ENCODE measurements at places on chromosomes 7 and 10. TPM values are rescaled to one million over a fixed set of nuclear protein-coding genes. Genes with fewer than 3 reads are reported as not detected.

GRCh38 chr10:3081383-3081981 lies 14.1 kb downstream of the PFKP start:
- no peak for DNase-seq

- no peak for DNase-seq
These were observed 253.7 kb downstream of the DNAJB6 start for GRCh38 chr7:157590526-157590925.

DNA sequence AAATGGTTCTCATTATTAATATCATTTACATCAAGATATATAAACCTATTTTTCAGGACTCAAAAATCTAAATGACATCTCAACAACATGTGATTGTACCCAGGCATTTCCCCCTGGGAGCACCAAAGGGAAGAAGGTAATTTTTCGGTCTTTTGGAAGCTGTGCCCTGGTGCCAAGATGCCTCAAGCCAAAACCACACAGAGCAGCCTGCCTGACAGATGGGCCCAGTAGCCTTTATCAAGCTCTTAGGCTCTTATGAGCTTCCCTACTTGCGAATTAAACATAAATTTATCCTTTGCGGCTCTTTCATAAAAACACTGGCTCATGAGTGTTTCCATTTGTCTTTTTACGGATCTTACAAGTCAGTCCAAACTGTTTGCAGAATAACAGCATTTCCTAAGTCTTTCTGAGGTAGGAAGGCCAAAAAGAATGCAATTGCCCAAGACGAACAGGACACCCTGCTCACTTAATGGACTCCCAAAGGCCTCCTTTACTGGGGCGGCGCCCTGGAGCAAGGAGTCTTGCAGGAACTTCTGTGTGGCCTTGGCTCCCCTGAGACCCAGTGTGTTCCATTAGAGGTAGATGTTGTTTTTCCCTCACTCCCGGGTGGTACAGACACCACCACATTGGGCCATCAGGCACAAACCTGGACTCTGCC lies 4.1 kb upstream of the RASSF4 start:
- DNase-seq = no peak

DNA sequence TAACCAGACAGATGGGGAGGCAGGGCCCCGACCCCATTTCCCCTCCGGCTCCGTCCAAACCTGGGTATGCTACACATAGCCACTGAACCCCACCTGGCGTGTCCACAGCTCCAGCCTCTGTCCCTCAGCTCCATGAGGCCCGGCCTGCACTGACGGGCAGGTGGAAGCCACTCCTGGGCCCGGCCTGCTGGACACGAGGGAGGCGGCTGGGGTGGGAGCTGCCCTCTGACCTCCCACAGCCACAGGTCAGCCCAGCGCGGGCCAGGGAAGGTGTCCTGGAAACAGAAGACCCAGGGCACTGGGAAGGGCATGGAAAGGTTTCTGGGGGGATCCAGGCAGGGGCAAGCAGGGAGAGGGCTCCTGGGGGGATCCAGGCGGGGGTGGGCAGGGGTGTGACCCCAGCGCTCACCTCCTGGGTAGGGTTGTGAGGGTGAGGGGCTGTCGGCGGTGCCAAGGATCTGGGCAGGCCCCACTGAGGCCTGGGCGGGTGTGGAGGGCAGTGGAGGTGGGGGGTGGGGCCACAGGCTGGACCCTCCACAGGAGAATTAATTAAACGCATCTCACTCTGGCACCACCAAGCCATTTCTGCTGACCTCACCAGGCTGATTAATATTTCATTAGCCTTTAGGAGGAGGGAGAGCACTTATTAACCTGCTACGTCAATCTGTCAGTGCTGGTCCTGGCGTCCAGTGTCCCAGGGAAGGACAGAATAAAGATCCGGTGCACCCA lies 108.9 kb downstream of the UNCX start:
- no peak for DNase-seq

- DNase-seq = peak; percentile 67
These were observed 91.5 kb upstream of the PDE1C start for GRCh38 chr7:32161708-32162107.

DNA sequence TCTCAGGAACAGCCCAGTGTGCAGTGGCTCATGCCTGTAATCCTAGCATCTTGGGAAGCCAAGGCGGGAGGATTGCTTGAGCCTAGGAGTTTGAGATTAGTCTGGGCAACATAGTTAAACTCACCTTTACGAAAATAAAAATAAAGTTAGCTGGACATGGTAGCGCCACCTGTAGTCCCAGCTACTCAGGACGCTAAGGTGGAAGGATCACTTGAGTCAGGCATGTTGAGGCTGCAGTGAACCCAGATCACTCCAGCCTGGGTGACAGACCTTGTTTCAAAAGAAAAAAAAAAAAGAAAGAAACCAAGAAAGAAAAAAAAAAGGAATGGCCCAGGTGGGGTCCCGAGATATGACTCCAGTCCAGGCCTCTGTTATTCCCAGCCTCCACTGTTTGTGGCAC lies 96.6 kb downstream of the SLC25A13 start:
- no peak for DNase-seq

GRCh38 chr7:22665923-22666322 lies 61.1 kb upstream of the IL6 start:
- peak; percentile 56 for DNase-seq

- DNase-seq = peak; percentile 81
These were observed 538.5 kb downstream of the SUGCT start for GRCh38 chr7:40673285-40673684.

- no peak for DNase-seq
These were observed 93.0 kb upstream of the ZNF800 start for GRCh38 chr7:127485482-127485881.

GRCh38 chr7:36287371-36288241 lies 102.1 kb upstream of the ANLN start:
- no peak for DNase-seq

DNA sequence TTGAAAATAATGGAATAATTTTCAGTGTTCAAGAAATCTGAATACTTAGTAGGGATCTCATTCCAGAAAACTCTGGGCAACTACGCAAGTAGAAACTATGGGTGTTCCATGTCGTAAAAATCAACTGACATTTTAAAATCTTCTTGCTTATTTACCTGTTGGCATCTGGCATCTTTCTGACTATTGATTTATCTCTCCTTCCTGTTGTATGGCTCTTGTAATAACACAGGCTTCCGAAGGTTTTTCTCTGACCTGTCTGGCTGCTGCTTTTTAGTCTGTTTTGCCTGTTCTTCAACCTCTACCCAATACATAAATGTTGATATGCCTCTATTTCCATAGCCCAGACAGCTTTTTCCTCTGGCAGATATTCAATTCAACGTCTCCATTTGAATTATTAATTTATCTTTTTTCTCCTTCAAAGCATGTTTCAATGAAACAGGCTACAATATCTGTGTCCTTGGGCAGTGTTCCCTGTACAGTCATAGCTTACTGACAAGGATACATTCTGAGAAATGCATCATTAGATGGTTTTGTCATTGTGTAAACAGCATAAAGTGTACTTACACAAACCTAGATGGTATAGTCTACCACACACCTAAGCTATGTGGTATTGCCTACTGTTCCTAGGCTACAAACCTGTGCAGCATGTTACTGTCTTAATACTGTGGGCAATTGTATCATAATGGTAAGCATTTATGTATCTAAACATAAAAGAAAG lies 105.9 kb upstream of the ETV1 start:
- no peak for DNase-seq

DNA sequence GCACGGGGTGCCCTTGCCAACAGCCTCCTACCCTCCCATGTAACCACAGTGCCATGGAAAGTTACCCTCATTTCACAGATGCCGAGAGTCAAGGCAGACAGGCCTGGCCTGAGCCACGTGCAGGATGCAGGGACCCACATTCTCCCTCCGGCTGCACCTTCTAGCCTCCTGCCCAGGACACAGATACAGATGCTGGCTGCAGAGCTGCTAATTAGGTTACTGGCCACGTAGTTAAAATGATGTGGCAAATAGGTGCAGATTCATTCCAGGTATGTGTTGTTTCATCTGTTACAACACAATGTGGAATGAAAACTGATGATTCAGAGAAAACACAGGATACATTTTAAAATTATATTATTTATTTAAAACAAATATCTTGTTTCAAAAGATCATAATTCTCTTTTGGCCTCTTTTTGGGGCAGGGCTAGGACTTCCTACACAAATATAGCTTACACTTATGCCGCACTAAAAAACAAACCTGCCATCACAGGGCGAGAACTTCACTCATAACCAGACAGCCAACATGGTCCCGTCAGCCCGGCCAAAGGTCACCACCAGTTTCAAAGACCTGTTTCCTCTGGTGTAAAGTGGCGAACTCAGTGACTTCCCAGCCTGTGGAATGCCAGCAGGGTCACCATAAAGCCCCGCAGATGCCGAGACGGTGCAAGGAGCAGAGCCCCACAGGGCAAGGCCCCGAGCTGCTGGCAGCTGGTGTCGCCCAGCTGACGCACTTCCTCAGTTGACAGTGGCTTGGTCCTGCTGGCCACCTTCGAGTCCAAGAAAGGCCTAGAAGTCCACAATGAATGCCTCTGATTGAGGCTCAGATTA lies 83.5 kb downstream of the TNS3 start:
- DNase-seq = no peak

DNA sequence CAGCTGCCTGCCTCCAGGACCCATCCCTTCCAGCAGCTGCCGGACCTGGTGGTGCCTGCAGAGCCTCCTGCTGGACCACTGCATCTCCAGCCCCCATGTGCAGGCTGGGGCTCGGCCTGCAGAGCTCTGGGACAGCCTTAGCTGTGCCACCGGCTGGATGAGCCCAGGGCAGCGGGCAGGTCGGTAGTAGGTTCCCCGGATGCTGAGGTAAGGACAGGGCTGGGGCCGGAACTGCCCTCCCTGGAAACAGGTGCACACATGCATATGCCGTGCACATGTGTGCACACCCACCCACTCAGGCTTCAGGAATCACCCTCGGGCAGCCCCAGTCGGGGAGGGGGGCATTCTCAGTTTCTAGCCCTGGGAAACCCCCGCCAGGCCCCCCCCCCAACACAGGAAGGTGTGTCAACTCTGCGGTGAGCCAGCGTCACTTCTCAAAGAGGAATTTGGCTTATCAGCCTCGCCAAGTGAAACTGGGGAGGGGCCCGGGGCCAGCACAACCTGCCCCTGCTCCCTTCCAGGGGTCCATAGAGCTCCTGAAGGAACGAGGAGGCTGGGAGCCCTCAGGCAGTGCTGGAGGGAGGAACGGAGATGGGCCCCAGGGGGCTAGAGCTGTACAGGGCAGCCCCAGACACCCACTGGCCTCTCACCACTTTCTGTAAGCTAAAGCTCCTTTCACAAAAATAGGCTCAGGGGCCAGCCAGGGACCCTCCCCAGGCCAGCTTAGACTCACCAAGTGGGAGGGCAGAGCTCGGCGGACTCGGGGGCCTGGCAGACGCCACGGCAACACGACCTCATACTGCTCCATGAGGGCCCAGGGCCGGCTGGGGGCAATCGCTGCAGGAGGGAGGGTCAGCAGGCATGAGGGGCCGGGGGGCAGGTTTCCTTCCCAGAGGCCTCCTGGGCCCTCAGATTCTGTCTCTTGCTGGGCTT lies 1.7 kb downstream of the ADAM8 start:
- peak; percentile 68 for DNase-seq

DNA sequence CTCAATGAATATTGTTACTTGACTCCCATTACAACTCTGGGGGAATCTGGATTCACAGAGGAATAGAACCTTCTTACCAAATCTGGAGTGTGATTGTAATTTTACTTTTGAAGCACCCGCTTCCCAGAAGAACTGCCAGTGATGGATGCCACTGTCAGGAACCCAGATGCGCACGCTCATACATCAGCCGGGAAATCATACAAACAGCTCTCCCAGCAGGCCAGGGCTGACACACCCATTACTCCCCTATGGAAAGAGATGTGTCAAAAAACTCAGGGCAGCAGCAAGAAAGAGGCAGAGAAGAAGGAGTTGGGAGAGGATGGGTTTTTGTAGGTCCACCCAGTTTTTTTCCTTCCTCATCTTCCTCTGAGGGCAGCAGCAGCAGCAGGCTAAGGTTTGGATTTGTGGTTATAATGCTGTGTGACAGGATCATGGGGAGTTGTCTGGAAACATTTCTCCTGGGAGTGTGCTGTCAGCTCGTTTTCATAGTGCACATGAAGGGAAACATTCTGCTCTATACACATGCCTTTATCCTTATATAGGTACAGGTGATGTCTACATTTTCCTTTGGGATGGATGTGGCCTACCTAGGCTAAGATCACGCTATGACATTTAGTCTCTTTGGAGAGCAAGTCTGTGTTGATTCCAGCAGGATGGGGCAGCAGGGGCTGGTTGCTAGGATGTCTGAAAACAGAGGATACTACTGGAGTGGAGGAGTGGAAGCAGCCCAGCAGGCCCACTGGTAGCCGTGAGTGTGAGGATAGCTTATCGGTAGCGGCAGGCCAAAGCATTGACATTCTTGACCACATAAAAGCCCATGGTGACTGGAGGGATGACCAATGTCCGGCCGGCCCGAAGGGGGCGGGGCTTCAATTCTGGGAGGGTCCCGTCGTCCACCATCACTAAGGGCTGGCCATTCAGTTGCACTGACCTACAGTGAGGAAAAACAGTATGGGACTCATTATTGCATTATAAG lies 12.4 kb upstream of the HPS1 start:
- DNase-seq = no peak

DNA sequence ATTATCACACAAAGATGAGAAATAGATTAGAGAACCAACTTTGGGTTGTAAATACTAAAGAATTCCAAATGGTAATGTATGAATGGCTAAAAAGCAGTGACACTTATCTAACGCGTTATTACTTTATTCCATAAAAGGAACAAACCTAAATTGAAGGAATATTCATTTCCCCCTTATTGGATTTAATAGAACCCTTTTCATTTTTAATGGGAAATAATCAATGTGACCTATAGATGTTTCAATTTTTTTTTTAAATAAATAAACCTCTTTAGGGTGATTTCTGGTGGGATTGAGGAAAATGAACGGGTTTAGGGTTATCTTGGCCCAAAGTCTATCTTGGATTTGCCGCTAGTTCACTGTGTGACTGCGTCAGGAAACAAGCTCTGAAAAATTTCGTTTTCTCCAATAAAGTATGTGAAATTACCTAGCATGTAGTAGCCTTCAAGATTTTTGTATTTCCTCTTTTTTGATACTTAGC lies 1.9 kb upstream of the ACBD5 start:
- DNase-seq = no peak

SPDYE16 gene
- under 0.01 TPM for total RNA-seq

RGR gene
- not detected for total RNA-seq

KLLN gene
- total RNA-seq = not detected

ZNF425 gene
- 1.3 TPM for total RNA-seq

OR9A2 gene
- total RNA-seq = not detected

CRYGN gene
- 0.17 TPM for total RNA-seq

SOSTDC1 gene
- total RNA-seq = not detected

DCLRE1A gene
- 9.8 TPM for total RNA-seq

IRF5 gene
- 0.60 TPM for total RNA-seq

CTAGE15 gene
- total RNA-seq = not detected

All from Daoy (cell line).